ENCODE measurements at places on chromosomes 2 and 18.

- no peak for DNase-seq
These were observed 55.9 kb upstream of the KIF5C start for GRCh38 chr2:148819019-148819585.

GRCh38 chr2:144074450-144074849 lies 445.5 kb downstream of the ZEB2 start:
- DNase-seq: no peak

GRCh38 chr2:239035361-239035814 lies 187.5 kb downstream of the TWIST2 start:
- no peak for DNase-seq

- DNase-seq: no peak
These were observed 91.4 kb downstream of the ALPK2 start for GRCh38 chr18:58537272-58538038.

GRCh38 chr2:152766928-152767327 lies 48.5 kb downstream of the ARL6IP6 start:
- no peak for DNase-seq

Measured in osteocyte (in vitro differentiated cells).